ENCODE measurements at places on chromosomes 4 and X. TPM values are rescaled to one million over a fixed set of nuclear protein-coding genes. Genes with fewer than 3 reads are reported as not detected.
A peak's percentile ranks its signal among the peaks of the same experiment; 100 is the strongest.

DNA sequence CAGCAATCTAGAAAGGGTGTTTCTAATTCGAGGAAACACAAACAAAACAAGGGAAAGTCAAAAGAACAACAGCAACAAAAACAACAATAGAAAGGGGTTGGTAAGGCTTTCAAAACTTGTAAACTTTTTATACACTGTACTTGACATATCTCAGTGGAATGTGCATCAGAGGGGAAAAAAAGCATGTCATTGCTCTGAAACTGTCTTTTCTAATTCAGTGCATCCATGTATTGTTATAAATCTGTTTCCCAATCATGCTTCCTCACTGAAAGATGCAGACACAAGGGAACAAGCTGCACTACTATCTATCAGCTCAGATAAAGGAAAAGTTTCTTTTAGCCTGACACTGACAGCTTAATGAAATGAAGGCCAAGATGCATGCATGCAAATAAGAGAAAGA lies 44.2 kb upstream of the PCDH18 start:
- H3K27me3 ChIP-seq, result no peaks in the 10 kb centered on the region
- H3K4me3 ChIP-seq, result no peak overlapping the region
- DNase-seq, result no peak
- H3K27ac ChIP-seq, result no peak overlapping the region
- H3K4me1 ChIP-seq, result no peaks in the 10 kb centered on the region

GRCh38 chr4:165540206-165540830 lies 161.5 kb downstream of the CPE start:
- no peak for DNase-seq
- no peaks in the 10 kb centered on the region for H3K4me1 ChIP-seq
- no peak overlapping the region for H3K4me3 ChIP-seq

GRCh38 chr4:126071346-126072333 lies 756.9 kb downstream of the FAT4 start:
- peaks cover 5% of the 10 kb centered on the region for H3K4me1 ChIP-seq
- no peaks in the 10 kb centered on the region for H3K36me3 ChIP-seq
- H3K27ac ChIP-seq, result no peak overlapping the region
- no peaks in the 10 kb centered on the region for H3K27me3 ChIP-seq

GRCh38 chr4:103074744-103075434 lies 1.7 kb downstream of the SLC9B2 start:
- H3K4me3 ChIP-seq, result no peak overlapping the region
- no peak overlapping the region for H3K27ac ChIP-seq
- DNase-seq, result no peak

GRCh38 chr4:80252427-80252826 lies 14.0 kb upstream of the FGF5 start:
- DNase-seq, result no peak
- no peaks in the 10 kb centered on the region for H3K4me1 ChIP-seq
- H3K27me3 ChIP-seq, result no peaks in the 10 kb centered on the region
- no peaks in the 10 kb centered on the region for H3K36me3 ChIP-seq
- no peak overlapping the region for H3K4me3 ChIP-seq

- peak overlapping the region; percentile 77 for H3K27ac ChIP-seq
- no peaks in the 10 kb centered on the region for H3K36me3 ChIP-seq
- DNase-seq, result peak; percentile 63
- peak overlapping the region; percentile 64 for H3K4me3 ChIP-seq
- H3K27me3 ChIP-seq, result peaks cover 40% of the 10 kb centered on the region
Observed at GRCh38 chr4:152937336-152938236, 1.5 kb downstream of the FHDC1 start.

GRCh38 chr4:67853336-67853735 lies 30.5 kb downstream of the TMPRSS11D start:
- no peak overlapping the region for H3K27ac ChIP-seq
- H3K4me3 ChIP-seq, result no peak overlapping the region
- no peaks in the 10 kb centered on the region for H3K4me1 ChIP-seq

Gene PLP1
- 0.59 TPM for total RNA-seq

DNA sequence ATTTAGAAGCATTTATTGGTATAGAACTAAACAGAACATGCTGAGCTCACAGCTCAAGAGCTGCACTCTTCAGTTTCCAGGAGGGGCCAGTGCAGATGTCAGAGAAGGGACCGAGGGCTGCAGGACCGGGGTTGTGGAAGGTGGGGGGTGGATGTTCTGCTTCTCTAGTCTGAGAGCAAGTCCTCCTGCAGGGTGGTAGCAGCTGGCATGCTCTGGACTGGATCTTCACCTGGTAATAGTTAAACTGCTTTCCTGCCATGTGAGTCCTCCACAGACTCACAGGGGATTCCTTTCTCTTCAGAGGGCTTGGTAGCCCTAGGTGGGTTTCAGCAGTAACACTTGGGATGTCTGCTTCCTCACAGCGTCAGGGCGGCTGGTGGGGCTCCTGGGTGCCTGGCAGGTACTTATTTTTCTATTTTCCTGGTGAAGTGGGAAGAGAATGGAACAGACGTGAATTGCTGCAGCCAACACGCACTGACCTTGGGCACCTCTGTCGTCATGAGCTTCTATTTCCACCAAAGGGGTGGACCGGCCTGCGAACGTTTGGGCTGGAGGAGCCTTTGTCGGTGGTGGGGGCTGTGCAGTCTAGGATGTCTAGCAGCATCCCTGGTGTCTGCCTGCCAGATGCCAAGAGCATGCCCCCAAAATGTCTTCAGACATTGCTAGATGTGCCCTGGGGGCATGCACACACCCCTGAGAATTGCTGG lies 2.5 kb downstream of the MAEA start:
- H3K27me3 ChIP-seq, result no peaks in the 10 kb centered on the region
- no peak overlapping the region for H3K27ac ChIP-seq
- H3K4me1 ChIP-seq, result peaks cover 44% of the 10 kb centered on the region
- peaks cover 8% of the 10 kb centered on the region for H3K36me3 ChIP-seq
- DNase-seq, result no peak

Gene ADAM29
- not detected for total RNA-seq

- DNase-seq, result no peak
- no peak overlapping the region for H3K4me3 ChIP-seq
- H3K27me3 ChIP-seq, result no peaks in the 10 kb centered on the region
- H3K4me1 ChIP-seq, result no peaks in the 10 kb centered on the region
- H3K36me3 ChIP-seq, result no peaks in the 10 kb centered on the region
Observed at GRCh38 chr4:106583567-106583966, 215.0 kb upstream of the GIMD1 start.

Gene PRR32
- total RNA-seq, result not detected

Gene ALB
- 2.3 TPM for total RNA-seq

DNA sequence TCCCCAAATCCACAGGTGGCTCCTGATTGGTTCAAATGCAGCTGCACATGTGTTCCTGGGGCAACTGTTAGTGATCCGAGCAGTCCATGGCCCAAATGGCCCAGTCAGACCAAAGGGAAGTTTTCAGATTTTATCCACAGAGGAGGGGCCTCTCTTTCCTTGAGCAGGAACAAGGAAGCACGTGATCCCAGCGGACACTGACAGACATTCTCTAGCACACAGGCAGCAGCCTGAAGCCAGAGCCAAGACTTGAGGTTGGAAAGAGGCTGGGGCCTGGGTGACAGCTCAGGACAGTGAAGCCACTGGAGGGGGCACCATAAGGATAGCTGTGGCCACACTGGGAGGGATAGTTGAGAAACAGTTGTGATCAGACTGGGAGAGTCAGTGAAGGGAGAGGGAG lies 3.5 kb upstream of the ZFP92 start:
- DNase-seq, result no peak
- H3K36me3 ChIP-seq, result no peaks in the 10 kb centered on the region
- H3K27me3 ChIP-seq, result no peaks in the 10 kb centered on the region
- no peak overlapping the region for H3K4me3 ChIP-seq

DNA sequence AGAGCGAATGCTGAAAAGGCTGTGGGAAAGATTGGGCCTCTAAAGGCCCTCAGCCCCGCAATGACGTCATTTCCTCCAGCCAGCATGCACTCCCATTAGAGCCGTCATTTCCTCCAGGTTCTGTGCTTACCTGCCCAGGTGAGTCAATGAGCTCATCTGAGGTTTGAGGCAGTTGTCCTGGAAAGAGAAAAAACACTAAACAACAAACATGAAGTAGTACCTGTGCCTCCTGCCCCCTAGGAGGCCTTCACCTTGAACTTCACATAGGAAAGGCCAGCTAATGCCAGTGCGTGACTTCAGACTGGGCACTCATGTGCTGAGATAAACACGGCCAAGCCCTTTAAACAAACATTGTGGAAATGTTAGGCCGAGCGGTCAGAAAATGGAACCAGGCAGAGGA lies 55.9 kb downstream of the FHDC1 start:
- H3K27ac ChIP-seq, result no peak overlapping the region
- peaks cover 11% of the 10 kb centered on the region for H3K4me1 ChIP-seq
- H3K4me3 ChIP-seq, result no peak overlapping the region
- no peaks in the 10 kb centered on the region for H3K36me3 ChIP-seq
- no peaks in the 10 kb centered on the region for H3K27me3 ChIP-seq
- DNase-seq, result no peak

Gene TMPRSS11E
- total RNA-seq, result not detected

GRCh38 chr4:184451726-184452125 lies 22.6 kb downstream of the IRF2 start:
- H3K4me3 ChIP-seq, result no peak overlapping the region
- DNase-seq, result no peak
- peaks cover 10% of the 10 kb centered on the region for H3K36me3 ChIP-seq
- no peak overlapping the region for H3K27ac ChIP-seq

Gene GPC3
- total RNA-seq, result 50.2 TPM
